Right lobe of liver (tissue), 6 donors: ENCODE measurements at places on chromosomes 2 and 18. TPM values are rescaled to one million over a fixed set of nuclear protein-coding genes. Genes with fewer than 3 reads are reported as not detected.

MATN3 gene
- not detected for total RNA-seq

HOXD4 gene
- not detected for total RNA-seq

ATOH8 gene
- total RNA-seq: 78.0 TPM

TET3 gene
- 6.8 TPM for total RNA-seq

IGFBP5 gene
- 23.5 TPM for total RNA-seq

- no peaks in the 10 kb centered on the region for H3K36me3 ChIP-seq
- no peaks in the 10 kb centered on the region for H3K4me1 ChIP-seq
- no peak overlapping the region for H3K4me3 ChIP-seq
- peaks cover 26% of the 10 kb centered on the region for H3K27me3 ChIP-seq
Observed at GRCh38 chr2:31134480-31134879, 3.8 kb downstream of the GALNT14 start.

GRCh38 chr2:42098571-42099437 is 51.0 kb downstream of the PKDCC start:
- no peak for DNase-seq
- no peaks in the 10 kb centered on the region for H3K27me3 ChIP-seq
- H3K4me1 ChIP-seq: no peaks in the 10 kb centered on the region
- H3K36me3 ChIP-seq: no peaks in the 10 kb centered on the region

- no peaks in the 10 kb centered on the region for H3K4me1 ChIP-seq
- H3K4me3 ChIP-seq: no peak overlapping the region
Observed at GRCh38 chr2:65349863-65350262, 82.5 kb downstream of the SPRED2 start.

GRCh38 chr18:38038242-38038641 is 472.6 kb upstream of the CELF4 start:
- DNase-seq: no peak
- H3K27me3 ChIP-seq: no peaks in the 10 kb centered on the region
- no peak overlapping the region for H3K27ac ChIP-seq
- no peaks in the 10 kb centered on the region for H3K36me3 ChIP-seq
- no peaks in the 10 kb centered on the region for H3K4me1 ChIP-seq
- H3K4me3 ChIP-seq: no peak overlapping the region

DNA sequence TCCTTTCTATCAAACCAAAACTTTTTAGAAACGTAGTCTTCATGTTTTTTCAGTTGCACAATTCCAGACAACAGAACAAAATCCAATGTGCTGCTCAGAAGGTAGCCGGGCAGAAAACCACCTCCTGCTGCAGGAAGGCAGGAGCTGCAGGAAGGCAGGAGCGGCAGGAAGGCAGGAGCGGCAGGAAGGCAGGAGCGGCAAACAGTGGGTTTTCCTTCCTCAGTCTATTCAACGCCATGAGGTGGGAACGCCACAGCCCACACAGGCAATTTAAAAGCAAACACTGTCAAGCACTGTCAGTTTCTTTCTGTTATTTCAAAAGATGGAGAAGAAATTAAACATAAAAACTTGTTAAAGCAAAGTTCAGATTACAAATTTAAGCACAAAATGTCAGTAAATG is 601.2 kb upstream of the SALL3 start:
- H3K27me3 ChIP-seq: no peaks in the 10 kb centered on the region
- no peak overlapping the region for H3K4me3 ChIP-seq
- H3K36me3 ChIP-seq: no peaks in the 10 kb centered on the region
- DNase-seq: no peak
- no peaks in the 10 kb centered on the region for H3K4me1 ChIP-seq

- no peaks in the 10 kb centered on the region for H3K27me3 ChIP-seq
- no peak for DNase-seq
- no peak overlapping the region for H3K4me3 ChIP-seq
- H3K4me1 ChIP-seq: no peaks in the 10 kb centered on the region
- H3K27ac ChIP-seq: no peak overlapping the region
Observed at GRCh38 chr2:212979046-212979612, 172.3 kb downstream of the IKZF2 start.

GRCh38 chr2:232465061-232465460 is 9.1 kb downstream of the ALPI start:
- no peaks in the 10 kb centered on the region for H3K4me1 ChIP-seq
- H3K36me3 ChIP-seq: no peaks in the 10 kb centered on the region
- H3K4me3 ChIP-seq: no peak overlapping the region
- no peaks in the 10 kb centered on the region for H3K27me3 ChIP-seq
- peak; percentile 77 for DNase-seq
- no peak overlapping the region for H3K27ac ChIP-seq

GRCh38 chr18:23556145-23556780 is 30.0 kb downstream of the NPC1 start:
- H3K27me3 ChIP-seq: no peaks in the 10 kb centered on the region
- H3K4me1 ChIP-seq: no peaks in the 10 kb centered on the region
- H3K36me3 ChIP-seq: peaks cover 5% of the 10 kb centered on the region
- DNase-seq: no peak

DNA sequence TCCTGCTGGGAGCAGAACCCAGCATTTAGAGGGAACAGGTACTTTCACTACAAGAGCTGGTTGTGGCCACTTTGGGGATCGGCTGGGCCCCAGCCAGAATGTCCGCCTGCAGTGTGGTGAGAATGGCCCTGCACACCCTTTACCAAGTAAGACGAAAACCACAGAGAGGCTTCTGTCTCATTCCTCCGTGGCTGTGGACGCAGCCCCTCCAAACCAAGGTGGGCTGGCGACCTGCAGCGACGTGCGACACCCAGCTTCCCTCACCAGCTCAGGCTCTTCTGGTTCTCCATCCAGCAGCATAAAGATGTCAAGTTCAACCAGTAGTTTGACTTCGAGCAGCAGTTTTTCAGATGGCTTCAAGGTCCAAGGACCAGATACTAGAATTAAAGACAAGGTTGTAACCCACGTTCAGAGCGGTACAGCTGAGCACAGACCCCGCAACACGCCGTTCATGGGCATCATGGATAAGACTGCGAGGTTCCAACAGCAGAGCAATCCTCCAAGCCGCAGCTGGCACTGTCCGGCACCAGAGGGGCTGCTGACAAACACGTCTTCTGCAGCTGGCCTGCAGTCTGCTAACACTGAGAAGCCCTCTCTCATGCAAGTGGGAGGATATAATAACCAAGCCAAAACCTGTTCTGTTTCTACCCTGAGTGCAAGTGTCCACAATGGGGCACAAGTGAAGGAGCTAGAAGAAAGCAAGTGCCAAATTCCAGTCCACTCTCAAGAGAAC is 56.2 kb downstream of the WDSUB1 start:
- no peak overlapping the region for H3K27ac ChIP-seq
- H3K4me3 ChIP-seq: no peak overlapping the region
- peaks cover 36% of the 10 kb centered on the region for H3K36me3 ChIP-seq
- H3K4me1 ChIP-seq: no peaks in the 10 kb centered on the region
- no peaks in the 10 kb centered on the region for H3K27me3 ChIP-seq
- no peak for DNase-seq

DNA sequence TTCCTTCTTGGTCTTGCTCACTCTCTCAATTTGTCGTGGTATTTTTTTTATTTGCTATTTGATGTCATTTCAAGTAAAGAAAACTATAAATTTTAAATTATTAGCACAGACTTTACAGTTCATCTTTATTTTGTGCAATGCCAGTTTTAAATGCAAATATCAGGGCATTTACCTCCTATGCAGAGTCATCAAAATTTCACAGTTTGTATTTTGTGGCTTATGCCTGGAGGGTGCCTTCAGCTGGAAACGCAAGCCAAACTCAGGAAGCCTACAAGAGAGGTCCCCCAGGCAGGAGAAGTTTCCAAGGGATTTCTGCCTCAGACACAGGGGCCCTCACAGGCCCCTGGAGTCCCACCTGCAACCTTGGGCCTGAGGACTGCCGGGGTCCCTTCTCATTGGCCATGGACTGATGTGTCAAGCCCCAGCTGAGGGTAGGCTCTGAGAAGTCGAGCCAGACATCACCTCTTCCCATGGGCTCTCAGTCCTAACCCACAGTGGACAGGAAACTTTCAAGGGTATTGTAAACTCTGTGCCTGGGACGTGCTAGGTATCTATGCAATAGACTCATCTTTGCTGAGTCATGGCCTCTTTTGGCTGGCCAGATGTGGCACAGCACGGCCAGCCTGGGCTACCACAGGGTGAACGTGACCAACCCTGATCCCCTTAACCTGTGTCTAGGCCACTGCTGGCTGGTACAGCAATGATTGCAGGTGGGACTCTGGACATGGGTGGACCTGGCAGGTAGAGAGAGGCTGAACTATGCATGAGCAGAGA is 236.5 kb downstream of the CELF4 start:
- no peak overlapping the region for H3K4me3 ChIP-seq
- DNase-seq: no peak
- no peaks in the 10 kb centered on the region for H3K27me3 ChIP-seq
- H3K4me1 ChIP-seq: no peaks in the 10 kb centered on the region
- no peaks in the 10 kb centered on the region for H3K36me3 ChIP-seq

DNA sequence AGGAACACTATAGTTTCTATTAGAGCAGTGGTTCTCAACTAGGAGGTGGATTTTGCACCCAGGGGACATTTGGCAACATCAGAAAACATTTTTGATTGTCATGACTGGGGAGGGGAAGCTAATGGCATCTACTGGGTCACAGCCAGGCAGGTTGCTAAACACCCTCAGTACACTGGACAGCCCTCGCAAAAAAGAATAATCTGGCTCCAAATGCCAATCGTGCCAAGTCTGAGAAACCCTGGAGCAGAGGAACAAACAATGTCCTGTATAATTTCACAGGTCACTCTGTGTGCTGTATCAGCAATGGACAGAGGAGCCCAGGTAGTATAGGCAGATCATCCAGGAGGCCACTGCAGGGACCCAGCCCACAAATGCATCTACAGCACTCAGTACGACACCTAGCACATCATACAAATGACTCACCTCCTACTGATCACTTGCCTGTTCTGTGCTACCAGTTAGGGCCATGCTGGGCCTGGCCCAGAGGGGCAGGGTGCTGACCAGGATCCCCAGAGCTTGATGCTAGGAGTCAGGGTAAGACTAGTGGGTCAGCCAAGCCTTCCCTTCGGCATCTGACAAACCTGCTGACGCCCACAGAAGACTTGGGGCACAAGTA is 37.6 kb downstream of the SFXN5 start:
- peaks cover 5% of the 10 kb centered on the region for H3K36me3 ChIP-seq
- H3K27ac ChIP-seq: peak overlapping the region; percentile 70

GRCh38 chr2:219384859-219385258 is 2.9 kb downstream of the DNPEP start:
- H3K4me3 ChIP-seq: no peak overlapping the region
- H3K27ac ChIP-seq: no peak overlapping the region
- no peak for DNase-seq
- no peaks in the 10 kb centered on the region for H3K4me1 ChIP-seq
- no peaks in the 10 kb centered on the region for H3K27me3 ChIP-seq

- no peak for DNase-seq
- no peaks in the 10 kb centered on the region for H3K36me3 ChIP-seq
- no peaks in the 10 kb centered on the region for H3K27me3 ChIP-seq
- H3K4me3 ChIP-seq: no peak overlapping the region
Observed at GRCh38 chr2:124339709-124340108, 314.6 kb downstream of the CNTNAP5 start.

GRCh38 chr2:218711550-218711929 is 905 bp downstream of the TTLL4 start:
- peak overlapping the region; percentile 86 for H3K27ac ChIP-seq
- peaks cover 8% of the 10 kb centered on the region for H3K4me1 ChIP-seq
- no peaks in the 10 kb centered on the region for H3K27me3 ChIP-seq
- H3K4me3 ChIP-seq: peak overlapping the region; percentile 91
- no peak for DNase-seq

DNA sequence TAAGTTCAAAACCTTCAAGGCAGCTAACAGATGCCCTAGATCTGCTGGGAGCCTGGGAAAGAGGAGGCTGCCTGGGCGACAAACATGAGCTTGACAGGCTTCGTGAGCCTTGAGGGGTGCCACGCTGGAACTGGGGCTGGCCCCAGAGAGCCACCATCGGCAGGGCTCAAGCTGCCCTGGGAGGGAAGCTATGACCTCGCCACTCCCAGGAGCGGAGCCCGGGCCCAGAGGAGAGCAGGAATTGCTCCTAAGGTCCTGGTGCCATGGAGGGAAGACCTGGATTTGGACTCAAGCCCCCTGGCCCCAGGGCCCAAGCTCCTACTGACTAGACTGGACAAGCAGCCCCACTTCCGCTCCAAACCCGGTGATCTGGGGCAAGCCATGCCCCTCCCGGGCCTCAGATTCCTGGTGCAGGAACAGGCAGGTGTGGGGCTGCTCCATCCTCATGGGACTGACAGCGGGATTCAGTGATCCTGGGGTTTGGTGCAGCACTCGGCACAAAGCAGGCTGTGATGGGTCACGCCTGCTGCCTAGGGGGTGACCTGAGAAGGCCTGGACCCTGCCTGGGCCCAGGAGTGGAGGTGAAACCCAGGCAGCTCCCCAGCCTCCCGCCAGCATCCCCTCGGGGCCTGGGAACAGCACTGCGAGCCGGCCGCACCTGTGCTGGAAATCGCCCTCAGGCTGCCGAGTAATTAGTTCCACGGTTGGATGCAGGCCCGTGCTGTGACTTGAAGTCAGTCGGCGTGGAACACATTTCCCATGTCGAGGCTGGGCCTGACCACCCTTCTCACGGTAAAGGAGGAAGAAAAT is 246.9 kb downstream of the NDUFA10 start:
- no peaks in the 10 kb centered on the region for H3K36me3 ChIP-seq
- no peaks in the 10 kb centered on the region for H3K4me1 ChIP-seq
- H3K27ac ChIP-seq: no peak overlapping the region
- peak; percentile 40 for DNase-seq
- no peak overlapping the region for H3K4me3 ChIP-seq

DNA sequence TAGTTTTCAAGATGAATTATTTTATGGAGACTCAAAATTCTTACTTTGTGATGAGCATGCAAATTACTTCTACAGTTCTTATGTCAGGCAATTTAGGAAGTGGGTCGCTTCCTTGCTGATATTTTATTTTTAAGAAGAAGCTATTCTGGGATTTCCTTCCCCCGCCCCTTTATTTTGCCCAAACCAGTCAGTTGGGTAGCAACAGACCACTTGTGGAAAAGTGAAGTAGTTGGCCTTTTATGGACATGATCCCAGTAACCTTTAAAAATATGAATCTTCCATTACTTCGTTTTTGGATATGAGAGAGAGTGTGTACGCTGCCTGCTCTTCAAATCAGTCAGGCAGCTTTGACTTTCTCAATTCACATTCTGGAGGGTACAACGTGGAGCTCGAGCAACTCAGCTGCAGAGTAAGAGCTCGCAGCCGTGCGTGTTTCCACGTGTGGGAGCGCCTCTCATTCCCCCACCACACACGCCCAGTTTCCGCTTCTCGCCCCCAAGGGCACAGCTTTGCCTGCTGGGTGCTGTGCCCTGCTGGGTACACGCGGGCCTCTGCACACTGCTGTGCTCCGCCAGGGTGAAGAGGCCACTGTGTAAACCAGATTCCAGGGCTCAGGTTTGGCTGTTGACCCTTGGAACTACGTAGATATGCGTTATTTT is 92.6 kb downstream of the ITGB1BP1 start:
- no peaks in the 10 kb centered on the region for H3K36me3 ChIP-seq
- H3K27ac ChIP-seq: no peak overlapping the region
